ENCODE measurements at places on chromosomes 2 and 18.

DNA sequence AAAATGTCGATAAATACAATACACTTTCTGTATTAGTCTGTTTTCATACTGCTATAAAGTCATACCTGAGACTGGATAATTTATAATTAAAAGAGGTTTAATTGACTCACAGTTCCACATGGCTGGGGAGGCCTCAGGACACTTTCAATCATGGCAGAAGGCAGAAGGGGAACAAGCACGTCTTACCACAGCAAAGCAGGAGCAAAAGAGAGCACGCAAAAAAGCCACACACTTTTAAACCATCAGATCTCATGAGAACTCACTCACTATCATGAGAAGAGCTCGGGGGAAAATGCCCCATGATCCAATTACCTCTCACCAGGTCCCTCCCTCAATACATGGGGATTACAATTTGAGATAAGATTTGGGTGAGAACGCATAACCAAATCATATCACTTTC lies 256.7 kb downstream of the ANAPC1 start:
- no peak for DNase-seq

DNA sequence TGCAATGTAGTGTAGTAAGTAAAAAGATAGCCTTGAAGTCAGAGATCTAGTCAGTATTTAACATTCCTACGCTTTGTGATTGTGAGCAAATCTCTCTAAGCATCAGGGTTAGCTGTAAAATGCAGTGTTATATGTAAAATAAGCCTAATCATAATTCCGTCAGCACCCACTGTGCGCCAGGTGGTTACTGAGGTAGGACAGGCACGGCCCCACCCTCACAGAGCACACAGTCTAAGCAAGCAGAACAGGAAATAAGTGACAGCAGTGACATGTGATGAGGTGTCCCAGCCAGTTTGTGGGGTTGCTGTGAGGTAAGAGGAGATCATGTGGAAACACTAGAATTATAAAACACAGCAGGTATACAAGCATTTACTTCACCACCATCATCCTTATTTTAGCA lies 267.1 kb downstream of the ICOS start:
- DNase-seq = no peak

DNA sequence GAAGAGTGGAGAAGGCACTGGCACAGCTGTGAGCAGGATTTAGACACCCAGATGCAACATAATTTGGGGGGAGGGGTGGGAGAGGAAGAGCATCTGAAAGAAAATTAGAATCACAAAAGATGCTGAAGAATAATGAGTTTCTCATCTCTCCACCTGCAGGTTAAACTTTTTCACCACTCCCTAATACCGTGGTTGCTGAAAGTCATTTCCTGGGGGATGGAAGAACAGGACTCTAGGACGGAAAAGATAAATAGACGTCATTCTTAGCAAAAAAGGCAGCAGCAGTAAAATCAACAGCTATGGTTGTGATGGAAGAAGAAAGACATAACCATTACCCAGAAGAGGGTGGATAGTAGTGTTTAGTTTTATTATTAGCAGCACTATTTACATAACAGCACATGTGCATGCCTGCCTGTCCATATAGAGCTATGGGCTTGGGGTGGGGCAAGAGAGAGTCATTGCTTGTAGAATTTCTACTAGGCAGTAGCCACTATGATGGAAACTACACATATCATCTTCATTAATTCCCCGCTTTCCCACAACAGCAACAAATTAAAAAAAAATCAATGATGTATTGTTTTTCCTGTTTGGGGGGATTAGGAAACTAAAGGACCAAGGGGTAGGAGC lies 212.2 kb downstream of the TRIB2 start:
- DNase-seq = no peak

- no peak for DNase-seq
These were observed 32.8 kb downstream of the SRBD1 start for GRCh38 chr2:45578056-45578843.

GRCh38 chr2:96486696-96487095 lies 18.5 kb downstream of the NEURL3 start:
- no peak for DNase-seq

Data from effector memory CD8-positive, alpha-beta T cell (primary cell).